ENCODE measurements at places on chromosomes 1 and 21.

- DNase-seq = peak; percentile 33
These were observed 75.1 kb downstream of the DTL start for GRCh38 chr1:212110617-212111016.

DNA sequence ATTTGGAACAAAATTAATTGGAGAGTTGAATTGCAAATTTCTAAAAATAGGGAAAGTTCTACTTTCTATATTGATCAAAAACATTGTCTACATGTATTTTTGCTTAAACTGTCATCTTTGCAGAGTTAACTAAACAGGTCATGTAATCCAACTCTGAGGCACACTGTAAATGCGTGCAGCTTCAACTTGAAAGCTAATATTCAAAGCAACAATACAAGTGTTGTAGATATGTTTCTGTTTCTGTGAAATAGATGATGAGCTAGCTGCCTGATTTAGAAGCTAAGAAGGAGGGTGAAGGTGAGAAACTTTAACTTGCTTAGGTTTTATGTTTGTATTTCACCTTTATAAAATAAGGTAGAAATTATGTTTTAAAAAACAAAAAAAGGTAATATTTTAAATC, 77.2 kb downstream of the IVNS1ABP start:
- no peak for DNase-seq

- peak; percentile 51 for DNase-seq
These were observed 114.2 kb downstream of the BCAR3 start for GRCh38 chr1:93567255-93567918.

GRCh38 chr21:38660333-38661196, 145.2 kb upstream of the ETS2 start:
- peak; percentile 8 for DNase-seq

- DNase-seq = no peak
These were observed 1.1 kb downstream of the UBE2J2 start for GRCh38 chr1:1272341-1273208.

- DNase-seq = no peak
These were observed 72.8 kb downstream of the S100B start for GRCh38 chr21:46532080-46532479.

GRCh38 chr1:64917328-64917861, 49.0 kb downstream of the JAK1 start:
- DNase-seq = no peak

GRCh38 chr1:58922302-58923089, 138.6 kb upstream of the JUN start:
- DNase-seq = peak; percentile 17

- DNase-seq = no peak
These were observed 56.4 kb downstream of the ARHGEF16 start for GRCh38 chr1:3510956-3511250.

- no peak for DNase-seq
These were observed 291.9 kb upstream of the USP25 start for GRCh38 chr21:15437883-15438282.

GRCh38 chr1:33048426-33048825, 11.7 kb upstream of the AK2 start:
- no peak for DNase-seq

- peak; percentile 17 for DNase-seq
These were observed 255.7 kb downstream of the OMA1 start for GRCh38 chr1:58290685-58291372.

DNA sequence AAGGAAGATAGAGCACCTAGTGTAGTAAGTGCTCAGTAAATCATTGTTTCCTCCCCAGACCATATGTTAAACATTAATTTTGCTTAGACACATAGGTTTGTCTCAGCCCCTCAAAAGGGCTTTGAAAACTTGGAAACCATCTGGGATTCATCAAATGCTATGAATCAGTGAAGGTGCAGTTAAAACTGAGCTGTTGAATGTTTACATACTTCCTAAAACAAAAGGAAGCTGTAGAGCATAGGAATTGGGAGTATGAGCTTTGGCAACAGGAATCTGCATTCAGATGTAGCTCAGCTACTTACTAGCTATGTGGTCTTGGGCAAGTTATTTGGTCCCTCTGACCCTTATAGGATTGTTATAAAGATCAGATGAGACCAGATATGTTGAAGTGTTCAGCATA, 18.7 kb upstream of the PODN start:
- no peak for DNase-seq
